ENCODE measurements at places on chromosomes 16 and 17.

- no peak for DNase-seq
Measured at GRCh38 chr17:79539944-79540705, 70.7 kb downstream of the RBFOX3 start.

DNA sequence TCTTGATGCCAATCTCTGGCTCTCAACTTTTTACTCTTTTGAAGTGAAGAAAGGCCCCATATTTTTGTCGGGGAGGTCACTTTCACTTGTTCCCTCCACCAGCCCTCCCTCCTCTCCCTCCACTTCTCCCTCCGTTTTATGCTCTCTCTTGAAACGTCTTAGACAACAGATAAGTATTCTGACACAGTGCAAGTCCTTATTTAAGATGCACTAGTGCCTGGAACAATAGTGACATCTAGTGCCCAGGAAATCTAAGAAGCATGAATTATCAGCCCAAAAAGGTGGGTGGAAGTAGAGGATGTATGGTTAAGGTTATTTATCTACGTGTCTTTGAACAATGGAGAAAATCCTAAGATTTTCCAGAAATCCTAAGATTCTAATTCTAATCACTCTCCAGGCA, 17.9 kb downstream of the PSME3IP1 start:
- peak; percentile 79 for DNase-seq

- no peak for DNase-seq
Measured at GRCh38 chr17:19431691-19432090, 20.7 kb downstream of the RNF112 start.

DNA sequence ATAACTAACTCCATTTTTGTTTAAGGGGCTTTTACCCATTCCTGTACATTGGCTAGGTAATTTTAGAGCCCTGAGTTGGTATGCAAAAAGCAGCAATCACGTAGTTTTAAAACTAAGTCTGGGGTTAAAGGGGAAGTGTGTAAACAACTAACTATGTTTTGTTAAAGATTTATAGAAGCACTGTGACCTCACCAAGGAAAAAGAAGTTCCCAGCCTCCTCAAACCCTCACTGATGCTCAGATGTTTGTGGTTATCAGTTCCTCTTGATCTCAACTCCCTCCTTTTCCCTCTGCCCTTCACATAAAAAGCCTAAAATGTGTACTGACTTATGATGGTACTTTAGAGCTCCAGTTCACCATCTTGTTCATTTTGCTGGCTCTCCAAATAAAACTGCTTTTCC, 119.9 kb upstream of the IRX6 start:
- DNase-seq: no peak

DNA sequence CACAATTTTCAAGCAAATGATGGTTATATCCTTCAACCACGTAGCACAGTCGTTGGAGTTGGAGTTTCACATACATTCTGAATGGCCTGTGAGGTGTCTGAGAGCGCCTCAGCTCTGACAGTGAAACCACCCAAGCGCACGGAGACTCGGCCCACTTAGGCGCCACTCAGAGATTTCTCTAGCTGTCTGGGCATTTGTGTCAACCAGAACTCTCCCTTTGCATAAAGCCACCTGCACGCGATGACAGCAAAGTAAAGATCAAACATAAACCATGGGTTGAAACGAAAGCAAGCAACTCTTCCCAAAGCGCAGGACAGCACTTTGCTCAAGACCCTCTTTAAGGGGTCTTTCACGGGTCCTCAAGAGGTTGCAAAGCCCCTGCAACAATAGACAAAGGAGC, 533 bp downstream of the SLC6A4 start:
- DNase-seq: no peak

GRCh38 chr16:89993971-89994370, 25.3 kb downstream of the DBNDD1 start:
- no peak for DNase-seq

DNA sequence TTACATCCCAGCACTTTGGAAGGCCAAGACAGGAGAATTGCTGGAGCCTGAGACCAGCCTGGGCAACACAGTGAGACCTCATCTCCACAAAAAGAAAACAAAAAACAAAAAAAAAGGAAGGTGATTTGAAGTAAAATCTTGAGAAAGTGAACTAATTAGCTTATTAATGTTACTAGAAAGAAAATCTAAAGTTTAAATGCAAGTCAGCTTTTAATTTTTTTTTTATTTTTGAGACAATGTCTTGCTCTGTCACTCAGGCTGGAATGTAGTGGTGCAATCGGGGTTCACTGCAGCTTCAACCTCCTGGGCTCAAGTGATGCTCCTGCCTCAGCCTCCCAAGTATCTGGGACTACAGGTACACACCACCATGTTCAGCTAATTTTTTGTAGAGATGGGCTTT, 3.5 kb upstream of the CTCF start:
- no peak for DNase-seq

GRCh38 chr17:63792055-63792729, 18.2 kb downstream of the DDX42 start:
- no peak for DNase-seq

GRCh38 chr17:62062944-62063343, 2.1 kb downstream of the MED13 start:
- no peak for DNase-seq

DNA sequence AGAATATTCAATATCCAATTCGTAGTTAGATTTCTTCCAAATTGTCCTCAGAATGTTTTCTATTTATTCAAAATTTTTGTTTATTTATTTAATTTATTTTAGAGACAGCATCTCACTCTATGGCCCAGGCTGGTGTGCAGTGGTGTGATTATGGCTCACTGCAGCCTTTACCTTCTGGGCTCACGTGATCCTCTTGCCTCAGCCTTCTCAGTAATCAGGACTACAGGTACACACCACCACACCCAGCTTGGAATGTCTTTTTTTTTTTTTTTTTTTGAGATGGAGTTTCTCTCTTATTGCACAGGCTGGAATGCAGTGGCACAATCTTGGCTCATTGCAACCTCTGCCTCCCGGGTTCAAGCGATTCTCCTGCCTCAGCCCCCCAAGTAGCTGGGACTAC, 3.5 kb upstream of the DRG2 start:
- no peak for DNase-seq

DNA sequence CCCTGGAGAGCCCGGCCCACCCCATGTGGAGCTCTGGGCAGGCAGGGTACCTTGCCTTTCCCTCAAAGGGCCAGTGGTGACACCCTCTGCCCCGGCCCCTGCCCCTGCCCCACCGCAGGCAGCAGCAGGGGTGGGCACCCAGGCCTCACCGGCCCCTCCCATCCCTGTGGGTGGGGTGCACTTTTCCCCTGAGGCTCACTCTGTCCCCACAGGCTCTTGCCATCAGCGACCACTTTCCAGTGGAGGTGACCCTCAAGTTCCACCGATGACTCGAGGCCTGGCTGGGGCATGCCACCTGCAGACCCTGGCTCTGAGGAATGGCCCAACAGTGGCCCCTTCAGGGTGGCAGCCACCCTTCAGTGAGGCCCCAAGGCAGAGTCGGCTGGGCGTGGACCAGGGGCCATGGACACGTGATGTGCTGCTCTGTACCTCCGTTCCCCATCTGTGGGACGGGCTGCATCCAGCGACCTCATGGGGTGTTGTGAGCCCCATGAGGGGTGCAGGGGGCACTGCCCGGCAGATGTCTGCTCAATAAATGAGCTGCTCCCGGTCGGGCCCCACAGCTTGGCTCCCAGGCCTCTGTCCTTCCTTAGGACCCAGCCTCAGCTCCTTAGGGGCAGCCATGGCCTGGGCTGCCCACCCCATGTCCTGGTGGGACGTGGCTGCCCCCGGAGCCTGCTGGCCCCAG, 2.0 kb downstream of the DNASE1L2 start:
- DNase-seq: no peak

DNA sequence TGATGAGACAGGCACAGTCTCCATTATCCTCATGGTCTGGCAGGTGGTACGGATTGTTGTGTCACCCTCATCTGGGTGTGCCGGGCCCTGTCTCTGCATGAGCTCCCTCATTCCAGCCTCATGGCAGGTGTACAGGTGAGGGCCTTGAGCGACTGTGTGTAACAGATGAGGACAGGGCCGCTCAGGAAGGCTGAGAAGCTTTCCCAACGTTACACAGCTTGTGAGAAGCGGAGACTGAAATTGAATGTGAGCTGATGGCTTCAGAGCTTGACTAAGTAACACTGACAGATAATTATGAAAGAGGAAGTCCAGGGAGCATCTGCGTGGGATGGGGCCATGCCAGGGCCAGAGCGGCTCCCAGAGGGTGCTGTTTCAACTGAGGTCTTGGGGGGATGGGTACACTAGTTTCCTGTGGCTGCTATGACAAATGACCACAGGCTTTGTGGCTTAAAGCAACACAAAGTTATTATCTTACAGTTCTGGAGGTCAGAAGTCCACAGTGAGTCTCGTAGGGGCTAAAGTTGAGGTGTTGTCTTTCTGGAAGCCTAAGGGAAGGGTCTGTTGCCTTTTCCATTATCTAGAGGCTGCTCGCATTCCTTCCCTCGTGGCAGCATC, 36.7 kb downstream of the CMIP start:
- DNase-seq: peak; percentile 63

DNA sequence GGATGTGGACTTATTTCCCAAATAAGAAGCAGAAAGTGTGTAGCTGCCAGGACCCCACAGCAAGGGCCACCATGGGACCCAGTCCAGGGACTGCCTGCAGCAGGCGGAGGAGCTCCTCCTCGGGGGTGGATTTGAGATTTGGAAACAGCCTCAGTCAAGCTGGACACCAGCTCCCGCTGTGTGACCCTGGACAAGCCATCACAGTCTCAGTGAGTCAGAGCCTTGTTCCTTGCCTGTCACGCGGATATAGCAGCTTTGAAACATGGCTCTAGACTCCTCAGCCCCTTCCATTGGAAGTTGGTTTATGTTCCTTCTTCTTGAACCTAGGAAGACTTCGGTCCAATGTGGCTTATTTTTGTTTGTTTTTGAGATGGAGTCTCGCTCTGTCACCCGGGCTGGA, 12.5 kb upstream of the DPEP1 start:
- DNase-seq: no peak

DNA sequence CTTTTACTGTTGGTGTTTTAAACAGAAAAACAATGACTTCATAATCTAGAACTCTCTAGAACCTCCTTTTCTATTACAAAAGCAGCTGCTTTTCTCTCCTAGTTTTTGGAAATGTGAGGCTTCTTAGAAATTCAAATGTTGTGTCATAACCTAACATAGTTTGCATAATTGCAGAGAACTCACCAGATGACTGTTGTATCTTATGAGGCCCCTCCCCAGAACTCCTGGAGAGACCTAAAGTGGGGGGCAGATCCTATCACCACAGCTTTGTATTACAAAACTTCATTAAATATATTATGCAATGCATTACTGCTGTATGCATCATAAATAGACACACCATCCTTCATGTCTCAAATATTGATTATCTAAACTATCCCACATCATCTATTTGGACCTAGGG, 538.7 kb upstream of the HSBP1 start:
- DNase-seq: no peak

GRCh38 chr17:30235386-30236296, at the start of gene SLC6A4:
Gene SLC6A4 (minus strand): TSS chr17:30235697. CDS start chr17:30221958, 13,739 bp downstream.
- no peak for DNase-seq

DNA sequence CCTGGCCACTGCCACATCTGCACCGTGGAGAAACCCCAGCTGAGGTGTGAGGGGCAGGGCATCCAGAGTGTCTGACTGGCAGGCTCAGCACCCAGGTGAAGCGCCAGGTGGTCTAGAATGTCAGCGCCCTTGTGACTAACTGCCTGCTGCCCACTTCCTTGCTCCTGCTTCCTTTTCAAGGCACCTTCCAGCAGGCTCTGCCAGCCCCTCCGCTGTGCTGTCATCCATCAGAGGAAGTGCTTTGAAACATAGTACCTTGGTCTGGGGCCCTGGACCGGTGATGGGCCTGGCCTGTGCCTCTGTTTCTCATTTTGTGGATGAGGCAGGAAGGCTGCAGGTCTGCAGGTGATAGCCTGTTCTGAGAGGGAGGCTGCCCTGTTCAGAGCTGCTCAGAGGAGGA, 5.5 kb downstream of the SPNS2 start:
- DNase-seq: no peak

GRCh38 chr16:74372369-74372768, 3.7 kb upstream of the NPIPB15 start:
- no peak for DNase-seq

GRCh38 chr17:52674686-52675085, 516.2 kb upstream of the CA10 start:
- no peak for DNase-seq

DNA sequence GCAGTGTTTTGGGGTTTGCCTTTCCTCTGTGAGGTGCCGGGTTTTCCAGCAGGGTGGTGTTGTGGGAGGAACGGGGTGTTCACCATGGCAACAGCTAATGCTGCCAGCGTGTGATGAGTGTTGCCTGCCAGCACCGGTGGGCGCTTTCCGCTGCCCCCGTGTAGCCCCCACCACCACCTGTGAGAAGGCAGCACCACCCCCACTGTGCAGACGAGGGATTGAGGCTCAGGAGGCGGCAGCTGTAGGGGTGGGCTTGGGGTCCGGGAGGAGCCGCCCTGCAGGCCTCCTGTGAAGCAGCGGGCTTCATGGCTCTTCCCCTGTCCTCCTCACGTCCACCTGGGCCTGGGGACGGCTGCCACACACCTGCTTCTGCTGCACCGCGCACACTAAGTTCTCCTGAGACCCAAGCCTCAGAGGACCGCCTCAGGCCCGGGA, 5.2 kb downstream of the RAB40C start:
- DNase-seq: no peak

DNA sequence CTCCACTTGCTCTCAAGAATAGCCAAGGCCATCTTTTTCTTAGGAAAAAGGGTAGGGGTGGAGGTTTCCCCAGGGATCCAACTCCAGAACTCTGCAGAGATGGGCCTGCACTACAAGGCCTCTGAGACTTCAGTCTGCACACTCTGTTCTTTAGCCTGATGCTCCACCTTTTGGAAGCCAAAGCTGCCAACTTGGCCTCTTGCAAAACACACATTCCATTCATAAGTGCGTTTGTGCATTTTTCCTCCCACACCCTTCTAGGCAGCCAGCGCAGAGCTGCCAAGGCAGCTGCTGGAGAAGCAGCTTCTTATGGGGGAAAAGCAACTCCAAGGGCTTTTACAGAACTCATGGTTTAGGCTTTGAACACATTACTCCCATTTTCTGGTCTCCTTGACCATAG, 45.3 kb downstream of the REXO5 start:
- peak; percentile 97 for DNase-seq

DNA sequence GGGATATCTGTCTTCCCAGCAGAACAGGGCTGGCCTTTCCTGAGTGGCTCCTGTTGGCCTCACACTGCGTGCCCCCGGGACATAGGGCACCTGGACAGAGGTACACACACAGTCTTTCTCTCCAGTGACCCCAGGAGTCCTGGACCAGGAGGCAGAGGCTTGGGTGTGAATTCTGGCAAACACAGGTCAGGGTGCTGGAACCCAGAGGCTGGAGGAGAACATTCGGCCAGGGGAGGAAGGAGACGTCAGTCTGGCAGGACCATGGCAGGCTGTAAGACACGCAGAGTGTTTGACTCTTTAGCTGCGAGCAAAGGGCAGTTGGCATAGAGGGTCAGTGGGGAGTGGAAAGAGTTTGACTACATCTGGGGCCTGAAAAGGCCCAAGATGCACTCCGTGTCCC, 4.1 kb upstream of the TVP23A start:
- DNase-seq: no peak

All from fibroblast of mammary gland (primary cell).